ENCODE measurements at places on chromosomes 3 and 15. TPM values are rescaled to one million over a fixed set of nuclear protein-coding genes. Genes with fewer than 3 reads are reported as not detected.

Gene PARP15
- 44.4 TPM for total RNA-seq

Gene CSTA
- 90.5 TPM for total RNA-seq

Gene GOLGA8B
- 186 TPM for total RNA-seq

Gene AHSG
- not detected for total RNA-seq

Gene CFAP91
- total RNA-seq = 0.21 TPM

Gene RBP2
- total RNA-seq = not detected

Gene GUCA1C
- total RNA-seq = not detected

Gene SCN5A
- total RNA-seq = not detected

Gene GP5
- 3.8 TPM for total RNA-seq

Gene HYPK
- 6.5 TPM for total RNA-seq

Gene MASP1
- not detected for total RNA-seq

Gene SCAANT1
- not detected for total RNA-seq

Gene FAM240A
- not detected for total RNA-seq

Gene TM4SF4
- total RNA-seq = not detected

Gene STAB1
- 42.6 TPM for total RNA-seq

Gene AMOTL2
- 0.10 TPM for total RNA-seq

Gene C2CD4A
- total RNA-seq = 0.21 TPM

Measured in mononuclear cell (primary cell).